NCI-H2029 treated with DMSO at 0.1 percent for 48 hours (cell line): ENCODE measurements at places on chromosomes 5 and 9.

DNA sequence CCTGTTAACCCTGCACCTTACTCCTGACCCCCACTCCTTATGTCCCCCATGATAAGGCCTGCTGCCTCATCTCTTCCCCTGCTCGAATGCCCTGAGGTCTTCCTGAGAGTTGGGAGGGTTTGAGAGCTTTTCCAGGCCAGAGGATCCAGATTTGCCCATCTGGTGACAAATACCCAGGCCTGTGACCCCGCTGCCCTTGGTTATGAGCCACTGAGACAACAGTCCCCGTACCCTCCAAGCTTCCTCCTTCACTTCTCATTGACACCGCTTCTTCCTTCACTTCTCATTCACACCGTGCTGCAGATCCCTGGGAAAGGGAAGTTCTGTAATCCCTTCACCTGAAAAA is 593 bp downstream of the GM2A start:
- DNase-seq, result no peak

DNA sequence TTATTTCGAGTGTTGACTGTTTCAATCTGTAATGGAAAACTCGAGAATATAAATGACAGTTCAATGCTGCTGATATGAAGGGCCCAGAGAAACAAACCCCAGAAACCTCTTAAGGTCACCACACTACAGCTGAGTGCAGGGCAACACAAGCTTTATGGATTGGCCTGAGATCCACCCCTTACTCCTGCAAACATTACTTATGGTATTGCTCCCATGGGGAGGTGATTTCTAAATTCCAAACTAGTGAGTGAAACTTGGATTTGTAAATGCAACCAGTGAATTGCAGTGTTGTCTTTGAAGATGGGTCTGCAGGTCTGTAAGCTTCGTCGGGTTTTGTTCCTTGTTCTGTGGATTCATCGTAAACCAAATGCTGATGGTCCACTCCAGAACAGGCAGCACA is 85.4 kb downstream of the NTRK2 start:
- DNase-seq, result no peak

DNA sequence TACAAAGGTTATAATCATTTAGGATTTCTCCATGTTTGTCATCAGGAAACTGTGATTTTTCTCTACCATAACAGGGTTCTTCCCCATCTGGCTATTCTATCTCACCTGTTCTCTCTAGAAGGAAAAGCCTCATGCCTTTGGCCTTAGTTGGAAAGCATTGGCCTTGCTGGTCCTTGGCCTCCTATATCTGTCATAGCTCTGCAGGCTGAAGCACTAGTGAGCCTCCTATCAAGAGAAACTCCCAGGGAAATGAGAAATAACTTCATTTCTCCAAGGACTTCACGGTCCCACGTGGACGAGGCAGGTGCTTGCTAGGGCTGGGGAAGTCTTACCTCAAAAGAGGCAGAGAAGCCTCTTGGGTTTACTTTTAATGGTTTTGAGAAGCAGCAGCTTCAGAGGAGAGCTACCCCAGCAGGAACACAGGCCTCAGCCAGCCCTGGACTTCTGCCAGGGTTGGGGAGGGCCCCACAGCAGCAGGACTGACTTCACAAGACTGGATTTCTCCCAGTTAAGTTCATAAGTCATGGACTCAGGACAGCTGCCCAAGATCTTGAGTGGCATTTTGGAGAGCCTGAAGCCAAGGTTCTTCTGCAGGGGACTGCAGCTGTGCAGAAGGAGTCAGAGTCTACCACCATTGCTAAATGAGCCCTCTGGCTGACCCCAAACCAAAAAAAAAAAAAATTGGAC is 15.8 kb upstream of the PSAT1 start:
- no peak for DNase-seq

DNA sequence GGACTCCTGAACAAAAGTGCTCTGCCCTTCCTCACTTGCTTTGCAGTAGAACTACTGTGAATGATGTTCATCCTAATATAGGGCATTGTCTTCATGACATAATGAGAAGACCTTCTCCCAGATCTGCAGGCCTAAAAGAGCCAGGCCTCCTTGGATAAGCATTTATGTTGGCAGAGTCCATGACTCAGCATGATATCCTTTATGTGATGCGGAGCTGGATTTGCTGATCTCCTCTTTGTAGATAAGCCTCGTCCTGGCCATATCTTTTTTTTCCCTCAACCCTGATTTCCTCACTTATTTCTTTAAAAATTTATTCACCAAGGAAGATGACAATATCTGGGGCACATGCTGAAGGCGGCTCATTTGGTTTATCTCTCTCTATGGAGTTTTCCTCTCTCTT is 62.4 kb upstream of the TAS2R1 start:
- no peak for DNase-seq

DNA sequence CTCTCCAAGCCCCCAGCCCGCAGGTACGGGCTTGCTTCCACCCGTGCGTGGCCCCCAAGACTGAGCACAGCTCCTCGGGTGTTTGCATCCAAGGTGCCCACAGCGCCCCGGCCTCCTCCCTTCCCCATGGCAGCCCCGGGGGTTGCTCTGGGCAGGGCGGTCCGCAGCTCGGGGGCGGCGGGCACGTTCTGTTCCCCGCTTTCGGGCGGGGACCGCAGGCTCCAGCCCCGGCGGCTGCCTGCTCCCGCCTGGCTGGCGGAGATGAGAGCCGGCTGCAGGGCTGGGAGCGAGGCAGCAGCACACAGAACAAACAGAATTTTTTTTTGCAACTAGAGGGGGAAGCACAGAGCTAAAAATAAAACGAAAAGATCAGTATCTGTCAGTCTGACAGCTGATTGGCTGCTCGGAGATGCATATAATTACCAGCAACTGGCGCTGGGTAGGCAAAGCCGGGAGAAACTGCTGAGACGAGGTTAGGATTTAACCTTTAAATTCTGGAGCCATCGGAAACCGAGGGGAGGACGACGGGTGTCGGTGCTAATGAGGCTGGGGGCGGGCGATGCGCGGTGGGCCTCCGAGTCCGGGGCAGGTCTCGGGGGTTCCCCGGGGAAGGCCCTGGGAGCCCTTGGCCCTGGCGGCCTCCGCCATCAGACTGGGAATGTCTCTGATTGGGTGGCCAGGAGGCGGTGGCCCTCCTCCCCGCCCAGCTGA is 142.7 kb upstream of the IER5L start:
- DNase-seq, result peak; percentile 32

GRCh38 chr5:94375801-94376200 is 242.6 kb downstream of the KIAA0825 start:
- peak; percentile 24 for DNase-seq

GRCh38 chr9:106107716-106108115 is 413.4 kb downstream of the TMEM38B start:
- no peak for DNase-seq

DNA sequence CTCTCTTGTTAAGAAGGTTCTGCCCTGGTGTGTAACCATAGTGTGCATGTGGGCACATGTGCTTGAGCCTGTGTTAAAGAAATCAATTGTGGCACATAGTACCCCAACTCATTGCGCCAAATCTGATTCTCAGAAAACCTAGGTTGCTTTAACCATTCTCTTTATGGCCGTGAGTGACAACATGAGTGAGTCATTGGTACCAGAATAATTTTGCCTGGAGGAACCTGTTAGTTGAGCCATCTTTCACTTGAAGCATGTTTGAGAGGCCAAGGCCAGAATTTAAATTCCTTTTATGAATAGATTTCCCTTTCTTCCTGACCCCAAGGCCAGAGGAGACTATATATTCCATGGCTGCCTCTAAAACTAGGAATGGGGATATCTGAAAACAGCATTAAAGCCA is 35.2 kb upstream of the SLC36A2 start:
- no peak for DNase-seq

GRCh38 chr9:36207546-36208012 is 16.9 kb downstream of the CLTA start:
- no peak for DNase-seq

DNA sequence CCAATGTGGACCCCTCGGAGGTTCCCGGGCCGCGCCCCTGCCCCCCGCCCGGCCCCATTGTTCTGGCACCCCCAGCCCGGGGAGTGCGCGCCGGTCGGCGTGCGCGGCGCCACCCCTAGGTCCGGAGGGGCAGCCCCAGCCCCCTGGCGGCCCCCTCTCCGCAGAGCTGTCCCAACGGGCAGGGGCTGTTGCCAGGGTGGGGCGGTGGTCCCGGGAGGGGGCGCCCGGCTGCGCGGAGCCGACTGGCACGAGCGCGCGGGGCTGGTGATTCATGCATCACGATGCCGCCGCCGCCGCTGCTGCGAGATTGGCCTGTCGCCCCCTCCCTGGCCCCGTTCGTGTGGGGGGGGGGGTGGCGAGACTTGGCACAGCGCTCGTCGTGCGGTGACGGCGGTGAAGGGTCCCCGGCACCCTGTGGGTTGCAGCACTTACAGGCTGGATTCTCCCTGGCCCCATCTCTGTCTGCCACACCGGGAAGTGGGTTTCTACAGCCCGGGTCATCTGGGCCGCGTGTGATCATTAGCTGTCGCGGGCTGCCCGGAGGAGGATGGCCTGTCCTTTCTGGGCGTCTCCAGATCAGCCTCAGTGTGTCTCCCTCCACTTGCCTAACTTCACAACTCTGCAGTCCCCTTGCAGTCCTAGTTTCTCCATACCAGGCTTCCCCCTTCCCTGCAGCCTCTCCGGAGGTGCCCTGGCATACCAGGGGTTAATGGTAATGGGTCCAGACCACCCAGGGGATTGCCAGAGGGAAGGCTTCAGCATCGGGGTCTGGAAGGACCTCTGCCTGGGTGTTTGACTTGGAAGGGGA is 858 bp downstream of the NCS1 start:
- no peak for DNase-seq

- no peak for DNase-seq
These were observed 16.5 kb downstream of the HBEGF start for GRCh38 chr5:140329739-140330481.

- no peak for DNase-seq
These were observed 106.9 kb downstream of the DCP2 start for GRCh38 chr5:113083481-113083880.

DNA sequence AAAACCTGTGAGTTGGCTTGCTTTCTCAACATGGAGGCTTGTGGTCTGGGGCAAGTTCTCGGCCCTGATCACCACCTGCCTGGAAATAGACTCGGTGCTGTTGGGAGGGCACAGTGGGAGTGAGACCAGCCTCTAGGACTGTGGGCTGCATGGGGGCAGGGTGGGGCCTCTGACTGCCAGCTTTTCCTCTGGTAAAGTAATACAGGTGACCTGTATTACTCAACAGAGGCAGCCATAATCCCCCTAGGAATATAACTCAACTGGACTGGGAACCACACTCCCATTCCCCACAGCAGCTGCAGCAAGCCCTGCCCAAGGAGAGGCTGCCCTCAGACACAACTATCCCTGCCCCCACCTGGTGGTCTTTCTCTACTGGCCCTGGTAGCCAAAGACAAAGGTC is 72.8 kb downstream of the C9orf153 start:
- no peak for DNase-seq

GRCh38 chr9:36716496-36716895 is 143.8 kb downstream of the MELK start:
- DNase-seq, result no peak

DNA sequence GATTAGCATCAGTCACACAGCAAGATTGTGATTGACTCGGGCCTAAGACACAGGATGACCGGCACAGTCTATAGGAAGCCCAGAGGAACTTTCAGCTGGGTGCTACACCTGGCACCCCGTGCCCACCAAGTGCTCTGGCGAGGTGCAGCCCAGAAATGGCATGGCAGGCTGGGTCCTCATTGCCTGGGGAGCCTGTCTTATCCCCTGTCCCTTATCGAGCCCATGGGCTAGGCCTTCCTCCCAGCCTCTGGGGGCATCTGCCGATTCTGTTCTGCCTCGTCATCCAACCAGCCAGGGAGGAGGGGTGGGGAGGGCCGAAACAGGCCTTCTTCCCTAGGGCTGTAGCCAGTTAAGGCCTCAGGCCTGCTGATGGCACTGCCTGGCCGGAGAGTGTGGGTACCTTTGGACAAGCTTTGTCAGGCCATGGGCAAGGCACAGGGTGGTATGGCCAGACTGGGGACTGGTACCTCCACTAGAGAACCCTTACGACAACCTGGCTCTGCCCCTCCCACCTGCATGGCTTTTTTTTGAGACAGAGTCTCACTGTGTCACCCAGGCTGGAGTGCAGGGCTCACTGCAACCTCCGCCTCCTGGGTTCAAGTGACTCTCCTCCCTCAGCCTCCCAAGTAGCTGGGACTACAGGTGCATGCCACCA is 1.6 kb downstream of the GRK6 start:
- no peak for DNase-seq

GRCh38 chr5:67510204-67510603 is 313.6 kb upstream of the CD180 start:
- DNase-seq, result no peak

DNA sequence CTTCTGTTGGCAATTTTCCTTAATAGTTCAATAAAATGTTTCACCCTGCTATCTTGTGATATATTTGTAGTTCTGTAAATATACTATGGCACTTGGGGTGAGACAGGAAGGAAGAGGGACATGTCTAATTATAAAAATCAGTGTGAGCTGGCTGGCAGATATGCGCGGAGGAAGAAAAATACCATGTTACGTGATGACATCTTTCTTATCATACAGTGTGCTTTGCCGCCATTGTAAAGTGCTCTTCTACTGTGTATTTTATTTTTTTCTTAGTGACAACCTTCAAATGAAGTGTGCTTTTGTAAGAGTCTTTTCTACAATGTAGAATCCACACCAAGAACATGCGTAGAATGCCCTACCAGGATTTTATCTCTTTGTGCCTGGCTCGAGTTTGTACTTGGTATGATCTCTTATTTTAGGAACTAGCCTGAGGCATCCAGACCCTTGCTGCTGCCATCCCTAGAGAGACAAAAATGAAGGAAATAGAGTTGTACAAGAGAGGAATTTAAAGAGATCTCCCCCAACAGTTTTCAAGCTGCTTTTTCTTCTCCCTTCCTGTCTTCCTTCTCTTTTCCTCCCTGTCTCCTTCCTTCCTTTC is 46.7 kb upstream of the RIOK2 start:
- no peak for DNase-seq

DNA sequence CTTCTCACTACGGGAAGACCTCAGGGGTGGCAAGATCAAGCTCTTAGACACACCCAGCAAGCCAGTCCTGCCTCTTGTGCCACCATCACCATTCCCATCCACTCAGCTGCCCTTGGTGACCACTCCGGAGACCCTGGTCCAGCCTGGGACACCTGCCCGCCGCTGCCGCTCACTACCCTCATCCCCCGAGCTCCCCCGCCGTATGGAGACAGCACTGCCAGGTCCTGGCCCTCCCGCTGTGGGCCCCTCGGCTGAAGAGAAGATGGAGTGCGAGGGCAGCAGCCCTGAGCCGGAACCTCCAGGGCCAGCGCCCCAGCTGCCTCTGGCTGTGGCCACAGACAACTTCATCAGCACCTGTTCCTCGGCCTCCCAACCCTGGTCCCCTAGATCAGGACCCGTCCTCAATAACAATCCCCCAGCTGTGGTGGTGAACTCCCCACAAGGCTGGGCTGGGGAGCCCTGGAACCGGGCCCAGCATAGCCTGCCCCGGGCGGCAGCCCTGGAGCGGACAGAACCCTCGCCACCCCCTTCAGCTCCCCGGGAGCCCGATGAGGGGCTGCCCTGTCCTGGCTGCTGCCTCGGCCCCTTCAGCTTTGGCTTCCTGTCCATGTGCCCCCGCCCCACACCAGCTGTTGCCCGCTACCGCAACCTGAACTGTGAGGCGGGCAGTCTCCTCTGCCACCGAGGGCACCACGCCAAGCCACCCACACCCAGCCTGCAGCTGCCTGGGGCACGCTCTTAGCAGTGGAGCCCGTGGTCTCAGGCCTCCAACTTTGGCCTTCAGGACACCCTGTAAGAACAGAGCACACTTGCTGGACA is 4.1 kb downstream of the TESK1 start:
- DNase-seq, result no peak
